ENCODE measurements at places on chromosomes 5 and 9. TPM values are rescaled to one million over a fixed set of nuclear protein-coding genes. Genes with fewer than 3 reads are reported as not detected.

Gene FAM163B
- not detected for total RNA-seq

DNA sequence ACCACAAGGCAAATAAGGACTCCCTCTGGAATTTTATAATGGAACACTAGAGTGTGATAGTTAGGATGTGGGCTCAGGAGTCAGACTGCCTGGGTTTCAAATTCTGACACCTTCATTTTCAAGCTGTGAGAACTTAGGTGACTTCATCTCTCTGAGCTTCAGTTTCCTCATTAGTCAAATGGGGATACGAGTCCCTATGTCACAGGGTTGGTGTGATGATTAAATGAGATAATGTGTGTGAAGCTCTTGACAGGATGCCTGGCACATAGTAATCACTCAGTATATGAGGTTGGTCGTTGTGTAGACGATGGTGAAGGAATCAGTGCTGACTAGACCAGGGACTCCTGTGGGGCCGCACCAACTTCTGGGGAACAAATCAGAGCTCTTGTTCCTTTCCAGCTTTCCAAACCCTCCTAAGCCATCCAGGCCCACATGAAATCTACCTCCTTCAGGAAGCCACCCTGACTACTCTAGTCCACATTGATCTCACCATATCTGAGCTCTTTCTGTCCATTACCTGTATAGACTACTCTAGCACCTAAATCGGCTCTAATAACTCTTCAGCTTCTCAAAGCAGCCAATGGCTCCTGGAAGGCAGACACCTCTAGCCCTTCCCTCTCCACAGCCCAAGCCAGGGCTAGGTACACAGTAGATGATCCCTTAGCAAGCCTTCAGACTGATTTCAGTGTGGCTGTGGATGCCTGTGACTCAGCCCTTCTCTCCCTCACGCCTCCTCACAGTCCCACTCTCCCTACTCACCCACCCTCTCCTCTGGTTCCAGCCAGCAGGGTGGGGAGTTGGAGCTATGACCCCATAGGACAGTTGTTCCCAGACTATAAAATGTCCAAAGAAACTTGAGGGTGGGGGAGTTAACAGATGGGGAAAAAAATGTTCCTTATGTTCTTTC is 2.5 kb upstream of the TCF7 start:
- DNase-seq = no peak
- H3K4me1 ChIP-seq = peaks cover 25% of the 10 kb centered on the region
- H3K4me3 ChIP-seq = no peak overlapping the region
- H3K27ac ChIP-seq = no peak overlapping the region

DNA sequence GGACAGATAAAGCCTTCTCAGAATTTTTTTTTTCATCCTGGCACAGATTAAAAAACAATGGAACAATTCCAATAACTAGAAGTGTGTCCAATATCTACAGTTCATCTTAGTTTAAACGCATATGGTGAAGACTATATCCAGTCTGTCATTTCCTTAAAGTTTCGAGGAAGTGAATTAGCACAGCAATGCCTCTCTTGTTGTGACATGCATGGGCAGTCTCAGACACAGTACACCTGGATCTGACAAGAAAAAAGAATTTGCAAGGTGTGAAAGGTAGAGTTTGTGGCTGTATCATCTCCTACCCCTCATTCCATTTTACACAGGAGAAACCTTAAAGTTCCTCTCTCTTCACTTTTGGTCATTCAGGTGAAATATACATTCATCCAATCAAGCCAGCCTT is 100.6 kb upstream of the ADAMTS19 start:
- no peaks in the 10 kb centered on the region for H3K36me3 ChIP-seq
- H3K4me1 ChIP-seq = no peaks in the 10 kb centered on the region
- no peak overlapping the region for H3K27ac ChIP-seq
- no peak overlapping the region for H3K4me3 ChIP-seq

DNA sequence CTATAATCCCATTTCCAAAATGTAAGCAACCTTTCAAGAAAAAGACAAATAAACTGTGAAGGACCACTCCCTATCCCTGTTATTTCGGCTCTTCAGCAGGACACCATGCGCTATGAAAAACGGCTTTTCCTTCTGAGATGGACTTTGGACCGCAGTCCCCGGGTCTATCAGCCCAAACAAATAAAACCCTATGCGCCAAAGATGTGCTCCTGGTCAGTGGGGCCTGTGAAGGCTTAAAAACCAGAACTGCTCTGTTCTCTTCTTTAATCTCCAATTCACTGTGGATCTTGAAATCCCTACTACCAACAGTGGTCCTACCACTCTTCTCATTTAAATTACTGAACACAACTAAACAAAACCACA is 33.3 kb downstream of the RAPGEF1 start:
- peaks cover 92% of the 10 kb centered on the region for H3K4me1 ChIP-seq
- DNase-seq = no peak
- H3K36me3 ChIP-seq = no peaks in the 10 kb centered on the region
- H3K4me3 ChIP-seq = no peak overlapping the region

Gene SLC2A6
- 17.2 TPM for total RNA-seq

- H3K4me3 ChIP-seq = no peak overlapping the region
- H3K27me3 ChIP-seq = no peaks in the 10 kb centered on the region
- no peaks in the 10 kb centered on the region for H3K4me1 ChIP-seq
Observed at GRCh38 chr5:9046756-9047481, 499.0 kb downstream of the SEMA5A start.

GRCh38 chr5:31701642-31702299 is 62.8 kb downstream of the PDZD2 start:
- no peak overlapping the region for H3K4me3 ChIP-seq
- no peaks in the 10 kb centered on the region for H3K4me1 ChIP-seq
- H3K36me3 ChIP-seq = no peaks in the 10 kb centered on the region
- no peak for DNase-seq
- no peaks in the 10 kb centered on the region for H3K27me3 ChIP-seq

DNA sequence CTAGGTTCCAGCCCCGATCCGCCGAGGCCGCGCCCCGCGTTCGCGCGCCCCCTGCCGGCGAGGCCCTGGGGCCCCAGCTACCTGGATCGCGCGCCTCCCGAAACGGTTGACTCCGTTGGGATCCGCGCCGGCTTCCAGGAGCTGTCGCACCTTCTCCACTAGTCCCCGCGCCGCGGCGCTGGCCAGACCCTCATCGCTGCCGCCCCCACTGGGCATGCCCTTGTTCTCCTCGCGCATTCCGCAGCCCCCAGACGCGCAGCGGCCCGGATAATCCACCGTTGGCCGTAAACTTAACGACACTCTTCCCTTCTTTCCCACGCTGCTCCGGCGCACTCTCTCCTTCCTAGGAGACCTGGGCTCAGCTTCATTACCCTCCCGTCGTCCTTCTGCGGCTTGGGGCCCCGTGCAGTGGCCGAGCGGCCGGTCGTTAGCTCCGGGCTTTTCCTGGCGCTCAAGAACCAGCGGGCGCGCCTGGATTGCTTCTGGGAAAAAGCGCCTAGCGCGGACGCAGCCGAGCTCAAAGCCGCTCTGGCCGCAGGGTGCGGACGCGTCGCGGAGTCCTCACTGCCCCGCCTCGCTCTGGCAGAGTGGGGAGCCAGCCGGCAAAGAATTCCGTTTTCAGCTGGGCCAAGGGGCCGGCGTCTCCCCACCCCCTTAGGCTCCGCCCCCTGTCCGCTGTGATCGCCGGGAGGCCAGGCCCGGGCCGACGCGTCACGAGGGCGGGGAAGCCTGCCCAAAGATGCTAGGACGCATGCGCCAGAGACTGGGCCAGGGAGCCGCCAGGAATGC is at the start of gene CDKN2B:
CDKN2B (minus strand) TSS at position 589 of the 789 bp plus-strand sequence; CDS start at position 237, 352 bp downstream.
- peak within 1 kb of the TSS; percentile 95 for H3K27ac ChIP-seq
- no peaks in the 10 kb centered on the region for H3K36me3 ChIP-seq
- peaks cover 41% of the 10 kb centered on the region for H3K4me1 ChIP-seq
- peak within 1 kb of the TSS; percentile 76 for H3K4me3 ChIP-seq
- peak; percentile 97 for DNase-seq

- H3K36me3 ChIP-seq = no peaks in the 10 kb centered on the region
- no peak overlapping the region for H3K4me3 ChIP-seq
- H3K27me3 ChIP-seq = no peaks in the 10 kb centered on the region
- no peak overlapping the region for H3K27ac ChIP-seq
- no peaks in the 10 kb centered on the region for H3K4me1 ChIP-seq
Observed at GRCh38 chr9:128034821-128035652, 32.1 kb downstream of the NAIF1 start.

Gene GRM6
- not detected for total RNA-seq

DNA sequence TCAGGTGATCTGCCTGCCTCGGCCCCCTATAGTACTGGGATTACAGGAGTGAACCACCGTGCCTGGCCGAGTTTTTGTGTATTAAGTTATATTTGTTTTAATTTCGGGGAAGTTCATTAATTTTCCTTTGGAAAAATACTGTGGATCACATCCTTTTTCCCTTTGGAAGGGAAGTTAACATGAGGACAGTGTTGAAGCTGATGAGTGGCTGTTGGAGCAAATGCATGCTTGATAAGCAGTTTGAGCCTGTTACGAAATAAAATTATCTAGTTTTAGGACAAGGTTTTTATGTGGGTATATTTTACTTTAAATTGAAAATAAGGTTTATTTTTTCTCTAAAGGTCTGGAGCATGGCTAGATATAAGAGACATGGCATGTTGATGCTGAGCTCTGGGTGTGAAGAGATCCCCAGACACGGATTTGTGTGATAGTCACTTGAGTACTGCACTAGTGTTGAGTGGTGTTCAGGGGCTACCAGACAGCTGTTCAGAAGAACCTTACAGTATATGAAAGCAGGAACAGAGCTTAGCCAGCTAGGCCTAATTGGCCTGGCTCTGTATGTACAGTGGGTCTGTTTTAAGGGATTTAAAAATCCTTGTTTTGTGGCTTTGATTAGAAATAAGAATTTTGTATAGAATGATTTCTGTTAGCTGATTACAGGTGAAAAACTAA is 17.4 kb downstream of the LMNB1 start:
- no peaks in the 10 kb centered on the region for H3K27me3 ChIP-seq
- no peaks in the 10 kb centered on the region for H3K36me3 ChIP-seq
- no peak for DNase-seq
- H3K27ac ChIP-seq = no peak overlapping the region
- no peaks in the 10 kb centered on the region for H3K4me1 ChIP-seq

Gene SLC34A3
- 0.10 TPM for total RNA-seq

Gene LCN9
- not detected for total RNA-seq

DNA sequence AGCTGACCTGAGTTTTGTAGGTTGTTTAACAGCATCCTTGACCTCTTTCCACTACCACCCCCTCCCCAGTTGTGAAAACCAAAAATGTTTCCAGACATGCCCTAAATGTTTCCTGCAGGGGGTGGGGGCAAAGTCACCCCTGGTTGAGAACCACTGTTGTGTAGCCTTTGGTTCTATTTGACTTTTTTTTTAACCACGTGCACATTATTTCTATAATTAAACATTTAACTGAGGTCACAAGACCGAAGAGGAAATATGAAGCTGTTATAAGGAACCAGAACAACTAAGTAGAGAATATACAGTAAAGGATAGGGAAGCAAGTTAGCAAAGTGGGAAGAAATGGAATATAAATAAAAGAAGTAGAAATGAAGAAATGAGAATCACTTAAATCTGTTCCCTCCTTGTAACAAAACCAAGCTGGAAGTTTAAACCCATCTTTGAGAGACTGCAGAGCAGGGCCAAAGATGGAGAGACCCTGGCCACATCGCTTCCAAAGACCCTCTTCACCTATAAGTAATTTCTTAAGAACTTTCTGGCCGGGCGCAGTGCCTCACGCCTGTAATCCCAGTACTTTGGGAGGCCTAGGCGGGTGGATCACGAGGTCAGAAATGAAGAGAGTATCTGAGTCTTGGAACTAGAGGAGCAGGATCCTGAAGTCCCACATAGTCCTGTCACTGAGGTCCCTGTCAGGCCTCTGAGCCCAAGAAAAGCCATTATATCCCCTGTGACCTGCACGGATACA is 14.4 kb downstream of the SIT1 start:
- H3K27me3 ChIP-seq = no peaks in the 10 kb centered on the region
- no peaks in the 10 kb centered on the region for H3K36me3 ChIP-seq
- H3K4me3 ChIP-seq = no peak overlapping the region

GRCh38 chr9:35687972-35688557 is 1.7 kb downstream of the TPM2 start:
- no peaks in the 10 kb centered on the region for H3K27me3 ChIP-seq
- H3K4me1 ChIP-seq = peaks cover 19% of the 10 kb centered on the region
- peak overlapping the region; percentile 56 for H3K27ac ChIP-seq

DNA sequence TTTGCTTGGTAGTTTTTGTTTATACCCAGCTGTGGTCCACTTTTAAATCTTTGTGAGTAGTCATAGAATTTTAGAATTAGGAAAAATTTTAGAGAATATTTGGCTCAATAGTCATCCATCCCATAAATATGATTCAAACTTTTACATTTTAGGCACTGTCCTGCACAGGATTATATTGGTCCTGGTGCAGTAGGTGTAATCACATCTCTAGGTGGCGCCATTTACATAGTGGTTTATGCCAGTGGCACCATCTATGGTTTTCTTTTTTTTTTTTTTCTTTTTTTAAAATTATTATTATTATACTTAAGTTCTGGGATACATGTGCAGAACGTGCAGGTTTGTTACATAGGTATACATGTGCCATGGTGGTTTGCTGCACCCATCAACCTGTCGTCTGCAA is 260.7 kb upstream of the KCNN2 start:
- no peaks in the 10 kb centered on the region for H3K36me3 ChIP-seq
- H3K27ac ChIP-seq = no peak overlapping the region
- H3K27me3 ChIP-seq = no peaks in the 10 kb centered on the region
- no peak overlapping the region for H3K4me3 ChIP-seq
- no peak for DNase-seq

- no peak overlapping the region for H3K27ac ChIP-seq
- peaks cover 90% of the 10 kb centered on the region for H3K36me3 ChIP-seq
- DNase-seq = no peak
- no peak overlapping the region for H3K4me3 ChIP-seq
- no peaks in the 10 kb centered on the region for H3K27me3 ChIP-seq
Observed at GRCh38 chr5:150036513-150036912, 36.0 kb downstream of the HMGXB3 start.

DNA sequence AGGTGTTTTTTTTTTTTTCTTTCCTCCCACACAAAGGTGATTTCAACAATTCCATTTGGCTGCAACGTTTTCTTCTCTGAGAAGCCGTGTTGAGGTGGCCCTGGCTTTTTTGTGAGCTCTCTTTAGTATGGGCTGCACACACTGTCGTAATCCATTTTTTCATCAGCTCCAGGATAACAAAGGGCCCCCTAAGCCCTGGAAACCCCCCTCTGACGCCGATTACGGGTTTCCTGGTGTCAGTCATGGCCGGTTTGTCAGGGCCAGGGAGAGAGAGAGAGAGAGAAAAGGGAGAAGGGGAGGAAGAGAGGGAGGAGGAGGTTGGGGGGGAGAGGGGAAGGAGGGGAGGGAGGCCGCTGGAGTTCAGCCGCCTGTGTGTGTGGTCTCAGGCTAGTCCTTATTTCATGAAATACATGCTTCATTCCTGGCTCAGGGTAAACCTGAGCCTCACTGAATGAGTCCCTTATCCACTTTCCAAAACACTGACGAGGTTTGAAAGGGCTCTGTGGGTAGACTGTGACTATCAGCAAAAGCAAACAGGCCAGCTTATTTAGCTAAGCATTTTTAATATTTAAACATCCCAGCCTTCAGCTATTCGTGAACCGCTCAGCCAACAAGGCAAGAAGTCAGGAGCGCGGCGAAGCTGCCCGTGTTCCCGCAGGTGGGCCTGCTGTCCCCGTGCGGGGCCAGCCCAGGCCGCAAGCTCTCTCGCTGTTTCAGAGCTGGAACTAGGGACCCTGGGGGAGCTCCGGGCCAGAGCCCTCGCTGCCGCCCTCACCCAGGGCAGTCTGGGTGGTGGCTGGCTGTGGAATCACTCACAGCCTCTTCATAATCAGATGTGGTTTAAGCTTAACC is 172.8 kb downstream of the ERCC6L2 start:
- no peak overlapping the region for H3K4me3 ChIP-seq
- H3K36me3 ChIP-seq = no peaks in the 10 kb centered on the region
- peaks cover 5% of the 10 kb centered on the region for H3K4me1 ChIP-seq
- H3K27me3 ChIP-seq = no peaks in the 10 kb centered on the region
- H3K27ac ChIP-seq = peak overlapping the region; percentile 49

Gene C9
- total RNA-seq = 0.51 TPM

Data from upper lobe of left lung (tissue), 6 donors.